ENCODE measurements at places on chromosomes 12 and 14. TPM values are rescaled to one million over a fixed set of nuclear protein-coding genes. Genes with fewer than 3 reads are reported as not detected.

DTX3 gene
- 16.4 TPM for total RNA-seq

P2RX2 gene
- not detected for total RNA-seq

FKBP11 gene
- total RNA-seq = 12.6 TPM

TBX3 gene
- total RNA-seq = 66.4 TPM

GPR137C gene
- total RNA-seq = 0.51 TPM

CATSPERB gene
- total RNA-seq = not detected

RPL36AL gene
- 528 TPM for total RNA-seq

CBLN3 gene
- 5.3 TPM for total RNA-seq

Measured in fibroblast of lung (primary cell).